Dorsolateral prefrontal cortex (tissue), 122 donors: ENCODE measurements at places on chromosomes 4 and X.

- DNase-seq = no peak
These were observed 137.8 kb downstream of the UCHL1 start for GRCh38 chr4:41394481-41394894.

DNA sequence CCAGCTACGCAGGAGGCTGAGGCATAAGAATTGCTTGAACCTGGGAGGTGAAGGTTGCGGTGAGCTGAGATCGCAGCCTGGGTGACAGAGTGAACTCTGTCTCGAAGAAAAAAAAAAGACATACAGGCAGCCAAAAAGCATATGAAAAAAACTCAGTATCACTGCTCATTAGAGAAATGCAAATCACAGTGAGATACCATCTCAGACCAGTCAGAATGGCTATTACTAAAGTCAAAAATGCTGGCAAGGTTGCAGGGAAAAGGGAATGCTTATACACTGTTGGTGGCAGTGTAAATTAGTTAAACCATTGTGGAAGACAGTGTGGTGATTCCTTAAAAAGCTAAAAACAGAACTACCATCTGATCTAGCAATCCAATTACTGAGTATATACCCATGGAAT is 123.1 kb downstream of the CHIC2 start:
- DNase-seq = no peak

DNA sequence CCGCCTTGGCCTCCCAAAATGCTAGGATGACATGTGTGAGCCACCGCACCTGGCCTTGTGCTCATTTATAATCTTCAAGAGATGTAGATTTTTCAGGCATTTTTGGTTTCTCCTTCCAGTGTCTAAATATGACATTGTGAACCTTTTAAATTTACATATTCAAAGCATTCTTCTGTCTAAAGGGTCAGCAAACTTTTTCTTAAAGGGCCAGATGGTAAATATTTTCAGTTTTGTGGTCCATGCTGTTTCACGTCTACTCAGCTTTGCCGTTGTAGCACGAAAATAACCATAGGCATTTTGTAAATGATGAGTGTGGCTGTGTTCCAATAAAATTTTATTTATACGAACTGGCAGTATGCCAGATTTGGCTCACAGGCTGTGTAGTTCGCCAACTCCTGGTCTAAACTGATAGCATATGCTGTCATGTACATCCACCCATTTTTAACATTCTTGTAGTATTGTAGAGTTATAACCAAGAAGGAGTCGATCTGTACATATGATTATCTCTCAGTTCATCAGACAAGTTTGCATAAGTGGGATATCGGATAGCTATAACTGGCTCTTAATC is 12.7 kb upstream of the GCNA start:
- no peak for DNase-seq

GRCh38 chrX:121151293-121151692 is 103.9 kb downstream of the GLUD2 start:
- no peak for DNase-seq

- DNase-seq = no peak
These were observed 4.5 kb downstream of the CBR4 start for GRCh38 chr4:169005453-169006099.

GRCh38 chr4:152038238-152038637 is 277.4 kb upstream of the GATB start:
- no peak for DNase-seq

DNA sequence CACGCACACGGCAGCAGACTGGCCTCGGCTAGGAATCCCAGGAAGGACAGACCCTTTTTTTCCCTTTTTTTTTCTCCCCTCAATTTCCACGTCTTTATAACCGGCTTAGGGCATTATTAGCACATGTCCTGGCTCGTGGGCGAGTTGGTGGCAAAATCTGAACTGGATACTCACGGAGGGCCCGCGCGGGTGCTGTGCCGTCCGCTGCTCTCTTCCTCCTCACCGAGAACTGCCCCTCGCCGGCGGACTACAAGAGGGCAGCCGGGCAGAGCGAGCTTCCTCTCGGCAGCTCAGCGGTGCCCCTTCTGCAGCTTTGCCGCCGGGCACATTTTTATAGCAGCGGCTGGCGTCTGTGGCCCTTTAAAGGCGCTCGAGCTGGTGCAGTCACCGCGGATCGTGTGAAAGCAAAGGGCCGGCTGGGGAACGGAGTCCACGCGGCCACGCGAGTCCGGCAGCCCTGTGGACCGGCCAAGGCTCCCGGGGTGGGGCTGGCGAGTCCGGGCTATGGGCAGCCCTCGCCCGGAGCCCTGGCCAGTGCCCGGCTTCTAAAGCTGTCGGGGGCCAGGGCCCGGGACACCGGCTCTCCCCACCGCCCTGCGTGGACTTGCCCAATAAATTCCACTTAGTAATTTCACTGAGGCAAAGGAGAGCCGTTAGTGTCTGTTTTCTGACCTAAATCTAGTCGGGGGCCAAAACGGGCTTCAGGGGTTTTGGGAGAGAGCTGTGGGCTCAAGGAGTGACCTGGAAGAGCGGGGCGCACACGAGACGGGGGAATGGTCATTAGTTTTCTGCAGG is 1.3 kb upstream of the CITED1 start:
- peak; percentile 49 for DNase-seq

GRCh38 chr4:43380093-43380492 is 487.6 kb downstream of the GRXCR1 start:
- DNase-seq = no peak

DNA sequence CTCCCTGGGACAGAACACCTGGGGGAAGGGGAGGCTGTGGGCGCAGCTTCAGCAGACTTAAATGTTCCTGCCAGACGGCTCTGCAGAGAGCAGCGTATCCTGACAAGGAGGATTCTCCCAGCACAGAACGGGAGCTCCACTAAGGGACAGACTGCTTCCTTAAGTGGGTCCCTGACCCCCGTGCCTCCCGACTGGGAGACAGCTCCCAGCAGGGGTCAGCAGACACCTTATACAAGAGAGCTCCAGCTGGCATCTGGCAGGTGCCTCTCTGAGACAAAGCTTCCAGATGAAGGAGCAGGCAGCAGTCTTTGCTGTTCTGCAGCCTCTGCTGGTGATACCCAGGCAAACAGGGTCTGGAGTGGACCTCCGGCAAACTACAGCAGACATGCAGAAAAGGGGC is 44.5 kb upstream of the FAAH2 start:
- DNase-seq = no peak

GRCh38 chrX:40411340-40412111 is 169.2 kb upstream of the ATP6AP2 start:
- DNase-seq = no peak

- DNase-seq = peak; percentile 52
These were observed 24.7 kb downstream of the KCNE5 start for GRCh38 chrX:109600237-109600651.
